Stimulated activated naive B cell treated with anti-CD40 and anti-IgM and Interleukin-4, amounts not matched to agents 10 μg/mL and 1 μg/mL and 100 μg/mL, for 72 hours (primary cell): ENCODE measurements at places on chromosomes 4 and X.
A peak's percentile ranks its signal among the peaks of the same experiment; 100 is the strongest.

- H3K27me3 ChIP-seq: no peaks in the 10 kb centered on the region
- H3K36me3 ChIP-seq: no peaks in the 10 kb centered on the region
- H3K4me1 ChIP-seq: no peaks in the 10 kb centered on the region
- no peak overlapping the region for H3K27ac ChIP-seq
- no peak overlapping the region for H3K4me3 ChIP-seq
Observed at GRCh38 chrX:95441836-95442235, 1242.8 kb upstream of the DIAPH2 start.

GRCh38 chr4:141174457-141174856 is 41.2 kb upstream of the RNF150 start:
- H3K4me3 ChIP-seq: no peak overlapping the region
- DNase-seq: no peak
- peaks cover 8% of the 10 kb centered on the region for H3K4me1 ChIP-seq
- H3K36me3 ChIP-seq: no peaks in the 10 kb centered on the region
- no peak overlapping the region for H3K27ac ChIP-seq

- no peak for DNase-seq
- no peak overlapping the region for H3K4me3 ChIP-seq
- H3K27ac ChIP-seq: no peak overlapping the region
- H3K36me3 ChIP-seq: no peaks in the 10 kb centered on the region
Observed at GRCh38 chrX:104913348-104913747, 307.1 kb downstream of the TEX13A start.

GRCh38 chr4:176794651-176795050 is 1.9 kb upstream of the VEGFC start:
- H3K36me3 ChIP-seq: no peaks in the 10 kb centered on the region
- peaks cover 16% of the 10 kb centered on the region for H3K4me1 ChIP-seq
- H3K27ac ChIP-seq: no peak overlapping the region
- H3K27me3 ChIP-seq: peaks cover 39% of the 10 kb centered on the region
- DNase-seq: no peak
- no peak overlapping the region for H3K4me3 ChIP-seq

DNA sequence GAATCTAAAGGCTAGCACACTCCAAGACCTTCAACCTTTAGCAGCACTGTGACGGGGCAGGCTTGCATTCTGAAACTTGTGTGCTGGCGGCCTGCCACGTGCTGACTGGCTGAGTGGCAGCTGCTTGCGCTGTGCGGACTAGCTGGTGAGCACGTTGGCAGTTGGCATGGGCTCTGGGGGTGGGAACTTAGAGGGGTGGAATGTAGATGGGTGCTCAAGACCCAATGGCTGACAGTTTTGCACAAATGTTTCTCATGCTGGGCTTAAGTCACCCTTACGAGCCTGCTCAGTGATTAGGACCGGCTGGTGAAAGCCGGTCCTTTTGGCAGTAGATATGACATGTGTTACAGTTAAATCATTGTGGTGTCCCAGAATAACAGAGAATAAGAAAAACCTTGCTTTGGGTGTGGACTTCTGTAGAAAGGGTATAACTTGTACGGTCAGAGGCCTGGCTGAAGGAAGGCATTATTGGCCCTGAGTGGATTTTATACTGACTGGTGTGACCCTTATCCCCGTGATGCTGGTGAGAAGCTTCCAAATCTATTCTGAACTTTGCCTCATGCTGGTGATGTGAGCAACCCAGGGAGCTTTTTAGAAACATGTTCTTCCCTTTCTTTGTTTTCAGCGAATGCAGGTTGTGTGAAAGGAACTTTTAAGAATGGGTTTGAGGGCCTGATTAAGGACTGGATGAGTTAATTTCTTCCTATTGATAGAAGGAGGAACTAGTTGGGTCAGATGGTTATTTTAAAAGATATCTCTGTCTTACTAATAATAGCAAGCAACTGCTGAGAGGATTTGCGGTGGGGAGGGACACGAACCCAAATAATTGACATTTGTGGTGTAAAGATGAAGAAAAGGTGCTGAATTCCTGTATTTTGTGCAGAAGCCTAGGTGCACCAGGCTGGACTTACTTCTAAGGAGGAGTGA is 107.4 kb upstream of the SLC4A4 start:
- H3K27ac ChIP-seq: no peak overlapping the region
- H3K4me3 ChIP-seq: no peak overlapping the region
- no peaks in the 10 kb centered on the region for H3K36me3 ChIP-seq
- H3K27me3 ChIP-seq: no peaks in the 10 kb centered on the region

- no peaks in the 10 kb centered on the region for H3K27me3 ChIP-seq
- no peak overlapping the region for H3K27ac ChIP-seq
- H3K4me3 ChIP-seq: no peak overlapping the region
- DNase-seq: no peak
Observed at GRCh38 chrX:12497832-12498591, 293.2 kb upstream of the PRPS2 start.

DNA sequence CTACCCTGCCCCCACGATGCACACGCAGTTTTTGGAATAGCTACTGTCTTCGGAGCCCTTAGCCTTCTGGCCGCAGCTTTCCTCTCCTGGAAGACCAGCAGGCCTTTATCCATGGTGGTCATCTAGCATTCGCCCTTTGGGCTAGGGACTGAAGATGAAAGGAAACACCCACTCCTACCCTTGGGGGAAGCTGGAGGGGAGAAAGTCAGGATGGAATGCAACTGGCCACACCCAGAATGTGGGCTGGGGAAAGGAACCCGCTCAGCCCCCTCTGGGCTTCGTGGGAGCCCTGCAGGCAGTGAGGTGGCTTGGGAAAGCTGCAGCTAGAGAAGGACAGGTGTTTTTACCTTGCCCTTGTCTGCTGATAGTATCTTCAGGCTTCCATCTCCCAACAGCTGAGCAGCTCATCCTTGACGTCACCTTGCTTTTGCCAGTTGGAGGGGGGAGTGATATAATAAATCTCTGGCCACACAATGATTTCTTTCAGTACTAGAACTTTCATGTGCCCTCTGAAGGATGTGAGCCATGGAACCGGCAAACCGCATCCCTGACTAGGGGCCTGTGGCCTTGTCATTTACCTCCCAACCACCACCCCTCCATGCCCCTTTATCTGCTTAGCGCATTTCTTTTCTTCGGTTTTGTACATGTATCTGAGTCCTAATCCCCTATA is 59.0 kb downstream of the ELF4 start:
- H3K27ac ChIP-seq: no peak overlapping the region
- no peaks in the 10 kb centered on the region for H3K4me1 ChIP-seq
- no peak overlapping the region for H3K4me3 ChIP-seq
- peaks cover 11% of the 10 kb centered on the region for H3K36me3 ChIP-seq

DNA sequence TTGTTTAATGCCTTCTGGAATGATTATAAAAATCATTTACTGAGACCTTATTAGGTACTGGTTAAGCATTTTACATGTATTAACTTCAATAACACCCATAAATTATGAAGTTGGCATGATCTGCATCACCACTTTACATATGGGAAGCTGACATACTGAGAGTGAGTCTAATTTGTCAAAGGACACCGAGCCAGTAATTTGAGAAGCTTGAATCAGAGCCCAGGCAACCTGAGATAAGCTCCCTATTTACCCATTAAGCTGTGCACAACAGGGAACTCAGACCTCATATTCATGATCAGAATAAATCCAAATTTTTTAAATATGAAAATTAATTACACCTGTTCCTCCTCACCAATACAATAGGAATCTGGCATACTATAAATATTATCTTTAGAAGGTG is 247.9 kb upstream of the EPHA5 start:
- H3K4me3 ChIP-seq: no peak overlapping the region
- H3K27me3 ChIP-seq: no peaks in the 10 kb centered on the region
- DNase-seq: no peak
- H3K27ac ChIP-seq: no peak overlapping the region

GRCh38 chr4:7427361-7427760 is 7.4 kb downstream of the PSAPL1 start:
- H3K27ac ChIP-seq: no peak overlapping the region
- H3K4me1 ChIP-seq: no peaks in the 10 kb centered on the region
- DNase-seq: no peak
- H3K4me3 ChIP-seq: no peak overlapping the region

- no peak overlapping the region for H3K27ac ChIP-seq
- peaks cover 13% of the 10 kb centered on the region for H3K4me1 ChIP-seq
- H3K36me3 ChIP-seq: no peaks in the 10 kb centered on the region
- H3K4me3 ChIP-seq: no peak overlapping the region
Observed at GRCh38 chr4:108854786-108855185, 91.9 kb upstream of the ETNPPL start.

DNA sequence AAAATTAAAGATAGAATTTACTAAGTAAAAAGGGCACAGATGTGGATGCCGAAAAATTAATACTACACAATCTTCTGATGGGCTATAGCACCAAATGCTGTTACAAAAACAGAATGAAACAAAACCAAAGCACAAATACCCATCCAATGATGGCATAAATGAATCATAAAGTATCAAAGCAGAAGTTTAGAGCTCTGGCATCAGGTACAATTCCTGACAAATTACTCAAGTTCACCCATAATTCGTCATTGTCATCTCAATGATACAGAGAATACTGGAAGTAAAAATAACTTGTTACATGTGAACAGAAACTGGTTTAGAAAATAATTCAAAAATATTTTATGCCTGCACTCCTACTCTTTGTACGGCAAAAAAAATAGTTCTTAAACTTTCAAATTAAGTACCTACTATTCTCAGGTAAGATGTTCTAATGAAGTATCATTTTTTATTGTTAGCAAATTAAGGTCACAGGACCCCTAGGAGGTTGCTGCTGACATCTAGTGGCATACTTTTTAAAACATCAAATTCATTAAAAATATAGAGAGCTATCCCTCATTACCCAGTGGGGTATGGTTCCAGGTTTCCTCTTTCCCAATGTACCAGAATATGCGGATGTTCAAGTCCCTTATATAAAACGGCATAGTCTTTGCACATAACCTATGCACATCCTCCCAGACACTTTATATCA is 126.1 kb downstream of the INPP4B start:
- no peaks in the 10 kb centered on the region for H3K4me1 ChIP-seq
- H3K27ac ChIP-seq: no peak overlapping the region
- DNase-seq: no peak
- no peaks in the 10 kb centered on the region for H3K36me3 ChIP-seq
- no peaks in the 10 kb centered on the region for H3K27me3 ChIP-seq

DNA sequence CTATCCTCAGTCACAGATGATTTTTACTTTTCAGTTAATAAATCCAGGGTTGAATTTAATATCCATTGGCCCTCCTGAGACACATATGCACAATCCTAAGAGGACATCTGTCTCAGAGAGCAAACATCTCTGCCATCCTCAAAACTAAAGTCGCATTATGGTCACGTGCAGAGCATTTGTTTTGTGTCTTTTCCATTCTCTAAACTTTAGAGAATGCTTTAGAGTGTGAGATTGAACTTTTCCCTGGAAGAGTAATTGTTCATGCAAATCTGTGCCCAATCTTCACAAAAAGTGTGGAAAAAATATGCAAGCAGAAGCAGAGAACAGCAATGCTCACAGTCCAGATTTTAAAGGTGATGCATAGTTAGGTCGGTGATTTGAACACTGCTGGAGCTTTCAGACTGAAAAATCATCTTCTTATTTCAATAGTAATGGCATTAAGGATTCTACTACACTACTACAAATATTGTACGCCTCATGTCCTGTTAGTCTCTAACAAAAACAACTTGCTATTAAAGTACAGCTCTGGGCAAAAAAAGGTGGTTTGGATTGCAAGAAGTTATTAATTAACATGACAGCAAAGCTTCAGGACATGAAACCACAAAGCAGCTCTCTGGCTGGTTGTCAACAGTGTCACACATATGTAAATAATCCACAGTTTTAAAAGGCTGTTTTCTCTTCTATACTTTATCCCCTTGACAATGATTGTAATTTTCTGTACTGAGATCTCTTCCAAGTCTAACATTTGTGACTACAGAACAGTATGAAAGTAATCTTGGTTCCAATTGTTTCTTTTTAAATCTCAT is 19.9 kb downstream of the DCHS2 start:
- no peaks in the 10 kb centered on the region for H3K36me3 ChIP-seq
- DNase-seq: no peak
- H3K27me3 ChIP-seq: peaks cover 34% of the 10 kb centered on the region
- H3K4me1 ChIP-seq: no peaks in the 10 kb centered on the region
- no peak overlapping the region for H3K27ac ChIP-seq
- H3K4me3 ChIP-seq: no peak overlapping the region

- peaks cover 8% of the 10 kb centered on the region for H3K36me3 ChIP-seq
- peak; percentile 15 for DNase-seq
- H3K27ac ChIP-seq: peak overlapping the region; percentile 96
- H3K4me3 ChIP-seq: peak overlapping the region; percentile 97
- H3K4me1 ChIP-seq: peaks cover 22% of the 10 kb centered on the region
- H3K27me3 ChIP-seq: no peaks in the 10 kb centered on the region
Observed at GRCh38 chr4:107719207-107719921, 670 bp downstream of the PAPSS1 start.

- H3K27me3 ChIP-seq: no peaks in the 10 kb centered on the region
- no peak for DNase-seq
- H3K4me3 ChIP-seq: no peak overlapping the region
- no peak overlapping the region for H3K27ac ChIP-seq
- H3K36me3 ChIP-seq: peaks cover 35% of the 10 kb centered on the region
Observed at GRCh38 chr4:152408514-152409327, 127.2 kb downstream of the FBXW7 start.

DNA sequence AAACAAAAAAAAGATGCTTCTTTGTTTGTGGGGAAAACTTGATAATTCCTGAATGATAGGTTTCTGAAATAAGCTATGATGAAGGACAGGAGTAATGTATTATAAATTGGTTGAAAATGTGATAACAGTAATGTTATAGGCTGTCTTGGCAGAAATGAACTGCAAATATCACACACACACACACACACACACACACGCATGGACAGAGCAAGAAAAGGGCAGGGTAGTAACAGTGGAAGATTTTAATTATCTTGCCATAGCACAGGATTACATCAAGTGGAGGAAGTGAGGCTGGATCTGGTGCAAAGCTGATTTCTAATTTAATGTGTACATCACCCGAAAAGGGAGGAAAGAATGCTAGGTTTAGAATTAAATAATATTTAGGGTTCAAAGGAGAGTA is 97.5 kb upstream of the CXXC4 start:
- H3K27me3 ChIP-seq: no peaks in the 10 kb centered on the region
- H3K27ac ChIP-seq: no peak overlapping the region
- no peak overlapping the region for H3K4me3 ChIP-seq
- H3K4me1 ChIP-seq: no peaks in the 10 kb centered on the region
- no peaks in the 10 kb centered on the region for H3K36me3 ChIP-seq

DNA sequence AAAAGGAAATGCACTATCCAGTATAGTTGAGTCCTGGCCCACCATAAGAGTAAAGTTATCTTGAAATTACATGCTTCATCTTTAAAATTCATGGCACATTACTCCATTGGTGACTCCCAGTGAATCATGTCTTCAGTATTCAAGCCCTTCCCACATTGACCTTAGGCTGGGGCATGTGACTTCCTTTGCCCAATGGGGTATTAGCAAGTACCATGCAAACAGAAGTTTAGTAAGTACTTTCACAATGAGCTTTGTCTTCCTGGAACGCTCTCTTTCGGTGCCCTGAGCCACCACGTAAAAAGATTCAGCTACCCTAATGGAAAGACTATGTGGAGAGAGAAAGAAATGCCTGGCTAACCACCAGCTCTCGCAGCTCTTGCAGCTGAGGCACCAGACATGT is 235.4 kb downstream of the HNRNPD start:
- no peak for DNase-seq
- H3K4me3 ChIP-seq: no peak overlapping the region
- H3K27ac ChIP-seq: no peak overlapping the region
- no peaks in the 10 kb centered on the region for H3K27me3 ChIP-seq
- H3K36me3 ChIP-seq: no peaks in the 10 kb centered on the region
- H3K4me1 ChIP-seq: peaks cover 9% of the 10 kb centered on the region
